ENCODE measurements at places on chromosomes 6 and 20.

- no peak for DNase-seq
These were observed 850.9 kb downstream of the TFAP2A start for GRCh38 chr6:9564021-9564420.

GRCh38 chr20:33443512-33444239 is at the start of gene SNTA1:
Gene SNTA1, minus strand, starts transcription at chr20:33443763. Its CDS starts 143 bp downstream, at chr20:33443620.
- DNase-seq, result peak; percentile 55

DNA sequence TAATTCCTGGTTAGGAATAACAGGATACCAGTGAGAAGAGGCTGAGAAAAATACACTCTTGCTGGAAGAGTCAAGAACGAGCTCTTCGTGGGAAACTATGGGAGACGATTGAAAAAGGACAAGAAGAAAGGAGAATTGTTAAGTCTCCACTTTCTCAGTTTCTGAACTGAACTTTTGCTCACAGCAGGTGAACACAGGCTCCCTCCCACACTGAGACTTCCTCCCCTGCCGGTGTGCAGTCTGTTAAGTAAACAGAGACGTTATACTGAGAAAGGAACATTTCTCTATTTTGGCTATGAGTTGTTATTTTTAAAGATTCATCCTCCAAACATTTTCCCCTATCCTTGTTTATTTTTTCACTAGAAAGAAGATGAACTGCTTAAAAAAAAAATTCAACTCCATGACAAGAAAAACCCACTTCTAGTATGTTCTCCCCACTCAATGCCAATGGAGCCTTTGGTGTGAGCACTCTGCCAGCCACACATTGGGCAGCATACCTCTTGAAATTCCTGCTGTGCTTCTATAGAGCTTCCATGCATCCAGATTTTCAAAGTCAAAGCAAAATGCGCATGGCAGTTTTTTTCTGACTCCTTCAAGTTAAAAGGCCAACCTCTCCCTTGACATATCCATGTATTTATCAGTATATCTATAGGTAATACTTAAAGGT is 250.5 kb downstream of the ESR1 start:
- DNase-seq, result no peak

- DNase-seq, result no peak
These were observed 21.3 kb downstream of the MAN1A1 start for GRCh38 chr6:119328254-119328653.

DNA sequence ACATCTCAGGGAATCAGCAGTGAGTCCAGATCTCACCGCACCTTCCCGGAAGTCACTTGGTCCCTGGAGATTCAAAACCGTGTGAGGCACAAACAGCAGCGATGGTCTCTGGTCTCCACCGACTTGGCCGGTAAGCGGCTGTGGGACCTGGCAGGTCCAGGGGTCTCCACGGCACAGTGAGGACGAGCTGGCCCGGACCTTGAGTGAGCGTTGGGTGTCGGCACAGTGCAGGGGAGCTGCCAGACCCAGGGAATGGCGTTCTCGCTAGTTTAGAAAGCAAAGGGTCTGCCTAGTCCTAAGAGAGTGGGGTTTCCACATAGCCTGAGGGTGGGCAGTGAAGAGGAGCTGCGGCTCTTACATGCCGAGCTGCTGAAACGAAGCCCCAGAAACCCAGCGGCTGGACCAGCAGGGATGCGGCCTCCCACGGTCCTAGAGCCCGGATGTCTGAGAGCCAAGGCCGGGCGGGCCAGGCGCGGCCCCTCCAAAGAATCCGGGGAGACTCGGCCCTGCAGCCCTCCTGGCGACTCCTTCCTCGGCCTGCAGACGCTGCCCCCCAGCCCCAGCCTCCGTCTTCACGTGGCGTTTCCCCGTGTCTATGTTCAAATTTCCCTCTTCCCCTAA is 185.0 kb downstream of the ERMARD start:
- DNase-seq, result no peak

GRCh38 chr20:63973636-63974401 is 4.1 kb upstream of the ZNF512B start:
- DNase-seq, result peak; percentile 75

GRCh38 chr20:53922901-53923314 is 147.5 kb downstream of the BCAS1 start:
- no peak for DNase-seq

GRCh38 chr6:12814015-12814414 is 97.4 kb downstream of the PHACTR1 start:
- DNase-seq, result no peak

DNA sequence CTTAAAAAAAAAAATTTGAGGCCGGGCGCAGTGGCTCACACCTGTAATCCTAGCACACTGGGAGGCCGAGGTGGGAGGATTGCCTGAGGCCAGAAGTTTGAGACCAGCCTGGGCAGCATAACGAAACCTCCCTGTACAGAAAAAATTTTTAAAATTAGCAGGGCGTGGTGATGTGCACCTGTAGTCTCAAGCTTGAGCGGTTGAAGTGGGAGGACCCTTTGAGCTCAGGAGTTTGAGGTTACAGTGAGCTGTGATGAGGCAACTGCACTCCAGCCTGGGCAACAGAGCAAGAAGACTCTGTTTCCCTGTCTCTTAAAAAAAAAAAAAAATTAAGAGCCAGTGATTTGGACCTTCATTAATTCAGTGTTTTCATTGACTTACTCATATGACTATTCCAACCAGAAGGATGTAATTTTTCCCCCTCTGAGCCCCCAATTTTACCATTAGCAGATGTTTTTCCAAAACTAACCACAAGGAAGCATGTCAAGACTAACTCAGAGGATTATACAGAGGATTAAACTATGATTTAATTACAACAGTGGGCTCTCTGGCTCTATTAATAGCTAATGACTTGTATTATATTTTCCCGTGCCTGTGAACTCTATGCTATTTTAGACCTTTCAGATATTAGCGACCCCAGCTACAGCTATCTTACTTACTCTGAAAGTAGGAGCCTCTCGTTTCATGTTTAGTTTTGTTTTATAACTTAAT is 75.1 kb downstream of the ARID1B start:
- no peak for DNase-seq

DNA sequence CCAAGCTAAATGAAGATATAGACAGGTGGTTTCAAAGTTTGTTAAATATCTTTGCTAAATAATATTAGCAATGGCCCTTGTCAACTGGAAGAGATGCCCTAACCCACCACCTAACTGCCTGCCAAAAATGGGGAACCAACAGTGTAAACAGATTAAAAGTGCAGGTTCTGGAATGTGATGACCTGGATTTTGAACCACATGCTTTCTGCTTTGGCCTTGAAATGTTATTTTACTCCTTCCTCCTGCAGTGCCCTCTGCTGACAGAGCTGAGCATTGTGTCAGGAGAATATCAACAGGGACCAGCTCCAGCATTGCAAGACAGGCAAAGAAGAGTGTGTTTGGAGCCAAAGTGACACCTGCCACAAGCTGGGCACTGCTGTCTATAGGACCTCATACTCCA is 226.6 kb downstream of the MYLK4 start:
- no peak for DNase-seq

DNA sequence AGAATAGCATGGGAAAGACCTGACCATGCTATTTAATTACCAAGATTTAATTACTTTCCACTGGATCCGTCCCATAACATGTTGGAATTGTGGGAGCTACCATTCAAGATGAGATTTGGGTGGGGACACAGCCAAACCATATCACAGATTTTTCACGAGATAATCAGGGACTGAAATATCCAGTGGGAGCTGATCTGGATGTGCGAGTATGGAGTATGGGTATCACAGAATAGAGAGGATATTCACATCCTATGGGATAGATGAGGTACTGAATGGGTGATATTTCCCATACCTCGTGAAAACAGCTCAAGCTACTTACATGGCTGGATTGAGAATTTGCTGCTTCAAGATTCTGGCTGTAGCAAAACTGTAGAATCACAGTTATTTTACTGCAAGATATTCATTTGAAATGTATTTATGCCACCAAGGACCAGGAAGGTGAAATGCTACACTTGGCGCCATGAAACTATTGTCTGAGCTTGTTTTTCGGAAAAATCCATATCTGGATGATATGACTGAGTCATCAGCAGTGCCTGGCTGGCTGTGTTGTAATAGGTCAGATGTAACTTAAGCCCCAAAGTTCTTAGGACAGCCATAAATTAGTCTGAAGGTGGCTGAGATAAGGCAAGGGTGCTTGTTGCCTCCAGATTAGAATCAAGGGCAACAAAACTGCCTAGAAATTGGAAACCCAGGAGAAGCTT is 29.8 kb downstream of the KCNS1 start:
- no peak for DNase-seq

DNA sequence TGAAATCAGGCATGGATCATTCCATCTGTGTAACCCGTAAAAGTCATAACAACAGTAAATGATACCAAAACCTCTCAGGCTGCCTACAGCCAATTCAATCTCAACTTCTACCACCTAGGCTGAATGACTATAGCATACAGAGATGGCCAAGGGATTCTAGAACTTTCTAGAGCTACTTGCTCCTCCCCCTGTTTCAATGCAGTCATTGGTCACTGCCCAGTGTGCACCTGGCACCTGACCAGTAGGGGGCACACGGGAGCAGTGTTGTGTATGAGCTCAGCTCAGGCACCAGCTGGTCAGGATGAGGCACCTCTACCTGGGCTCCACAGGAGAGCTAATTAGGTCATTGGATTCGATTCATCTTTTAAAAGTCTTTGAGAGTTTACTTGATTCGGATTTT is 86.2 kb downstream of the PLEKHG1 start:
- peak; percentile 39 for DNase-seq

DNA sequence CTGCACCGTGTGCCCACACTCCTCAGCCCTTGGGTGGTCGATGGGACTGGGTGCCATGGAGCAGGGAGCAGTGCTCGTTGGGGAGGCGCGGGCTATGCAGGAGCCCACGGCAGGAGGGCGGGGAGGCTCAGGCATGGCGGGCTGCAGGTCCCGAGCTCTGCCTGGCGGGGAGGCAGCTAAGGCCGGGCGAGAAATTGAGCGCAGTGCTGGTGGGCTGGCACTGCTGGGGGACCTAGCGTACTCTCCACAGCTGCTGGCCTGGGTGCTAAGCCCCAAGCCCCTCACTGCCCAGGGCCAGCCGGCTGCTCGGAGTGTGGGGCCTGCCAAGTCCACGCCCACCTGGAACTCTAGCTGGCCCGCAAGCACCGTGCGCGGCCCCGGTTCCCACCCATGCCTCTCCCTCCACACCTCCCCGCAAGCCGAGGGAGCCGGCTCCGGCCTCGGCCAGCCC is 55.9 kb upstream of the ECI2 start:
- DNase-seq, result no peak

DNA sequence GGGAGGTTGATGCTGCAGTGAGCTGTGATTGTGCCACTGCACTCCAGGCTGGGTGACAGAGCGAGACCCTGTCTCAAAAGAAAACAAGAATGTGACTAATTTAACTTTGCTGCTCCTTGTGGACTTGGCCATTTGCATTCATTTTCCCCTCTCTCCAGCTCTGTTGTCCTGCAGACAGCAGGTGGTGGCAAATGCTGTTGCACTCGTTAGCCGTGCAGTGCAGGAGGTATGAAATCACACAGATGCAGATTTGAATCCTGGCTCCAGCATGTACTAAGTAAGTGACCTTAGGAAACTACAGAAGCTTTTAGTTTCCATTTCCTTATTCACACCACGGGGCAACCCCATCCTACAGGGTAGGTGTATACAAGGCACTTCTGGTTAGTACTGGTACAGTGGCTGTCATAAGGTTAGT is 9.6 kb upstream of the BEND3 start:
- no peak for DNase-seq
